ENCODE measurements at places on chromosomes 16 and 17. TPM values are rescaled to one million over a fixed set of nuclear protein-coding genes. Genes with fewer than 3 reads are reported as not detected.

Gene RPH3AL
- 8.5 TPM for total RNA-seq

Gene SP6
- 0.09 TPM for total RNA-seq

Gene PLA2G10
- total RNA-seq: not detected

Gene CMTM1
- 0.33 TPM for total RNA-seq

GRCh38 chr17:36036235-36036634 lies 18.5 kb upstream of the CCL23 start:
- H3K36me3 ChIP-seq: no peaks in the 10 kb centered on the region
- no peak for DNase-seq
- H3K27me3 ChIP-seq: no peaks in the 10 kb centered on the region
- H3K4me1 ChIP-seq: no peaks in the 10 kb centered on the region

DNA sequence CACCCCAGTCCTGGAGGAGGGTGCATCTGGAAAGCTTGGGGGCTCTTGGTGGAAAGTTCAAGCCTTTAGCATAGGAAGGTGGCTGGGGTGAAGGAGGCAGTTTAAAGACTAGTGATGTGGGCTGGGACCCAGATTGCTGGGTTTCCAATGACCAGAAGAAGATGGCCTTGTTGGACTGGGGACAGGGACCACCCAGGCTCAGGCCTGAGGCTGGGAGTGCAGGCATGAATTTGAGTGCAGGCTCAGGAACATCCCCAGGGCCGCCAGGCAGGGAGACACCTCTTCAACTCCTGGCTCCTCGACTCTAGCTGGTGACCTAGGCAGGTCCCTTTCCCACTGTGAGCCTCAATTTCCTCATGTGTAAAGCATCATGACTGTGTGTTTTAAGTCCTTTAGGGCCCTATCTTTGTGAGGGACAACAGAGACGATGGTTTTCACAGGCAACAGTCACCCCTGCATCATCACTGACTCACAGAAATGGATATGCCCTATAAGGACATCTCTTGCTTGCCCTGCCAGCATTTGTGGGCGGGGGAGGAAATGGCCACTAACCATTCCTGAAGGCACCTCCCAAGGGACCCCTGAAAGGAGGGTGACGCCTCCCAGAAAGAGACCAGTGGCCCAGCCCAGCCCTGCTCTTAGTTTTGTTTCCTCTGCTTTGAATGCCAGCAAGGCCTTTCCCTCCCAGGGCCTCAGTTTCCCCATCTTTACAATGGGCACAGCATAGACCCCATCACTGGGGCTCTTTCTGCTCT lies 11.1 kb downstream of the NLRC5 start:
- peaks cover 3% of the 10 kb centered on the region for H3K36me3 ChIP-seq
- H3K4me1 ChIP-seq: no peaks in the 10 kb centered on the region
- H3K27me3 ChIP-seq: no peaks in the 10 kb centered on the region
- no peak overlapping the region for H3K4me3 ChIP-seq
- DNase-seq: no peak
- H3K27ac ChIP-seq: peak overlapping the region; percentile 25

- DNase-seq: peak; percentile 45
- H3K36me3 ChIP-seq: peaks cover 12% of the 10 kb centered on the region
- H3K27me3 ChIP-seq: no peaks in the 10 kb centered on the region
Observed at GRCh38 chr16:28846933-28847273, 755 bp upstream of the TUFM start.

GRCh38 chr16:68233835-68234187 lies 2.1 kb downstream of the ESRP2 start:
- peaks cover 33% of the 10 kb centered on the region for H3K36me3 ChIP-seq
- peak overlapping the region; percentile 88 for H3K4me3 ChIP-seq
- peaks cover 59% of the 10 kb centered on the region for H3K4me1 ChIP-seq
- no peaks in the 10 kb centered on the region for H3K27me3 ChIP-seq
- no peak for DNase-seq

DNA sequence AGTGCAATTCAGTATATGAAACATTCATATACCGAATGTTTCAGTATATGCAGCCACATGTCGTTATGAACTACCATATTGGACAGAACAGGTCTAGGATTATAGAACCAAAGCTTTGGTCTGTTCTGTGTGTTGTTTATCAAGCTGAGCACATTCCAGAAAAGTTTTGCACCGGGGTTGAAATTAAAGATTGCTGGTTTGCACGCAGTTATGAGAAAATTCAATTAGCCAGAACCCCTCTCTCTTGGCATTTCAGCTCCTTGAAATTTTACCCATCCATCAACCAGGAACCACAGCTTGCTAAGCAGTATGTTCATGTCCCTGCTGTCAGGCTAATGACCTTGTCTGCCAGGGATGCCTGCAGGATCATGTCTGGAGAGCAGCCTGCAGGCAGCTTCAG lies 9.5 kb downstream of the KRT32 start:
- no peaks in the 10 kb centered on the region for H3K36me3 ChIP-seq
- H3K4me1 ChIP-seq: no peaks in the 10 kb centered on the region
- no peaks in the 10 kb centered on the region for H3K27me3 ChIP-seq
- no peak overlapping the region for H3K27ac ChIP-seq
- DNase-seq: no peak

- H3K27ac ChIP-seq: no peak overlapping the region
- DNase-seq: no peak
- H3K4me1 ChIP-seq: no peaks in the 10 kb centered on the region
- no peaks in the 10 kb centered on the region for H3K36me3 ChIP-seq
- H3K27me3 ChIP-seq: no peaks in the 10 kb centered on the region
Observed at GRCh38 chr17:27569884-27570577, 61.0 kb upstream of the LGALS9 start.

GRCh38 chr16:1708768-1709180 lies 2.8 kb downstream of the MAPK8IP3 start:
- no peaks in the 10 kb centered on the region for H3K36me3 ChIP-seq
- no peak for DNase-seq
- no peaks in the 10 kb centered on the region for H3K27me3 ChIP-seq
- H3K4me1 ChIP-seq: peaks cover 6% of the 10 kb centered on the region

GRCh38 chr16:35174016-35174415 lies 1714.6 kb downstream of the TP53TG3F start:
- H3K4me1 ChIP-seq: no peaks in the 10 kb centered on the region
- no peaks in the 10 kb centered on the region for H3K27me3 ChIP-seq
- no peaks in the 10 kb centered on the region for H3K36me3 ChIP-seq
- H3K4me3 ChIP-seq: no peak overlapping the region
- no peak overlapping the region for H3K27ac ChIP-seq

DNA sequence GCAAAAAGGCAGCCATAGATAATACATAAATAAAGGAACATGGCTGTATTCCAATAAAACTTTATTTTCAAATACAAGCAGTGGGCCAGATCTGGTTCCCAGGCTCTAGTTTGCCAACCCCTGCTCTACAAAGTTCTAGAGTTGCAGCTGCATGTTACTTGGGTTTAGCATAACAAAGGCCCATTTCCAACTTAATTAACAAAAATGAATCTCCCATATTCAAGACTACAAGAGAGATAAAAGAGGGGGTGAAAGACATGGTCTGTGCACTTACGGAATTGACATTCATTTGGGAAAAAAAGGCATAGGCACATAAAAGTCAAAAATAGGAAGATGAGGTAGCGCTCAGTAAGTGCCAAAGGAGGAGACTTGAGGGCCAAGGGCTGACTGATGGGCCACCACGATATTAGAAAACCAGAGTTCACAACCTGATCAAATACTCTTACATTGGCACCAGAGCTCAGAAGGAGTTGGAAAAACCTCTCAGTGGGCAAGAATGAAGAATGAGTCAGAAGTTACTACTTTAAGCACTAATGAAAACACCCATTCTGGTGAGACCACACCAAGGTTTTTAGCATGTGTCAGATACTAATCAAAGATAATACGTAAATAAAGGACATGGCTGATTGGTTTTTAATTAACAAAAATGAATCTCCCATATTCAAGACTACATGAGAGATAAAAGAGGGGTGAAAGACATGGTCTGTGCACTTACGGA lies 164.0 kb downstream of the VPS53 start:
- H3K4me3 ChIP-seq: no peak overlapping the region
- DNase-seq: no peak
- H3K27me3 ChIP-seq: no peaks in the 10 kb centered on the region
- no peak overlapping the region for H3K27ac ChIP-seq
- H3K4me1 ChIP-seq: no peaks in the 10 kb centered on the region
- peaks cover 9% of the 10 kb centered on the region for H3K36me3 ChIP-seq

- no peak overlapping the region for H3K27ac ChIP-seq
- H3K36me3 ChIP-seq: no peaks in the 10 kb centered on the region
- H3K4me1 ChIP-seq: no peaks in the 10 kb centered on the region
- no peak overlapping the region for H3K4me3 ChIP-seq
- no peak for DNase-seq
Observed at GRCh38 chr17:80981062-80981902, 10.4 kb upstream of the CHMP6 start.

DNA sequence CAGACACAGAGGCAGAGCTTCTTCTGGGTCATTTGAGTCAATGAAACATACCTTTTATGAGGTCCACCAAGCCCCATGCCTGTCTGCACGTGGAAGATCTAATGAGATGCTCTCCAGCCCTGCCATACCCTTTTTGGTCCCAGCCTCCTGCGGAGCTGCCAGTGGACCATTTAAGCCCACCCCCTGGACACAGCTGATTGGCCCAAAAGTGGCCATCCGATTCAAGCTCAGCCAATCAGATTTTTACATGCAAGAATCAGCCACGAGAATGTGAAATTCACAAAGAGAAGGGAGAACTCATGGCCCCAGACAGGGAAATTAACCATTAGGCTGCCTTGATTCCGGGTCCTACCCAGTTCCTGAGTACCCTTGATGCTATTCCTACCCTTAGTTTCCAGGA lies 231.0 kb upstream of the EEF2KMT start:
- no peaks in the 10 kb centered on the region for H3K36me3 ChIP-seq
- DNase-seq: no peak
- H3K4me1 ChIP-seq: no peaks in the 10 kb centered on the region
- no peaks in the 10 kb centered on the region for H3K27me3 ChIP-seq

GRCh38 chr17:10705727-10706126 lies 8.3 kb downstream of the ADPRM start:
- H3K4me1 ChIP-seq: no peaks in the 10 kb centered on the region
- peaks cover 36% of the 10 kb centered on the region for H3K36me3 ChIP-seq
- no peaks in the 10 kb centered on the region for H3K27me3 ChIP-seq
- H3K4me3 ChIP-seq: no peak overlapping the region
- no peak for DNase-seq
- H3K27ac ChIP-seq: no peak overlapping the region

- H3K4me1 ChIP-seq: no peaks in the 10 kb centered on the region
- no peaks in the 10 kb centered on the region for H3K36me3 ChIP-seq
- no peak overlapping the region for H3K4me3 ChIP-seq
Observed at GRCh38 chr17:43803758-43804157, 23.5 kb downstream of the CFAP97D1 start.

- no peak overlapping the region for H3K4me3 ChIP-seq
- no peaks in the 10 kb centered on the region for H3K36me3 ChIP-seq
- no peak for DNase-seq
- no peaks in the 10 kb centered on the region for H3K27me3 ChIP-seq
- H3K4me1 ChIP-seq: no peaks in the 10 kb centered on the region
- no peak overlapping the region for H3K27ac ChIP-seq
Observed at GRCh38 chr16:62657116-62657515, 620.9 kb upstream of the CDH8 start.

All from liver (tissue), 10 donors.